Activated T-cell treated with anti-CD3 and anti-CD28 coated beads for 1 hour (primary cell): ENCODE measurements at places on chromosomes 11 and 22.

- no peak for DNase-seq
Observed at GRCh38 chr11:19306179-19306944, 65.6 kb upstream of the E2F8 start.

DNA sequence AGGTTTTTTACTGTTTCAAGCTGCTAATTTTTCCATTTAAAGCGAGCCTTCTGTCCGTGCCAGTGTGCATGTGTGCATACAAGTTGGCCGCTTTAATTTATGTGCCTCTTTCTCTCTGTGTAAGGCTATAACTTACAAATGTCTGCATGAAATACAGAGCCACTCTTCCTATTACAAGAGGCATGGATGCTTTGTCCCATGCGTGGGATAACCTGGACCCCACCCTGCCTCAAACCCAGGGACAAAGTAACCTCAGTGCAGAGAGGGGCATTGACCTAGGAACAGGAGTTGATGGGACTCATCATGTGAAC lies 28.8 kb downstream of the PKNOX2 start:
- DNase-seq = no peak

DNA sequence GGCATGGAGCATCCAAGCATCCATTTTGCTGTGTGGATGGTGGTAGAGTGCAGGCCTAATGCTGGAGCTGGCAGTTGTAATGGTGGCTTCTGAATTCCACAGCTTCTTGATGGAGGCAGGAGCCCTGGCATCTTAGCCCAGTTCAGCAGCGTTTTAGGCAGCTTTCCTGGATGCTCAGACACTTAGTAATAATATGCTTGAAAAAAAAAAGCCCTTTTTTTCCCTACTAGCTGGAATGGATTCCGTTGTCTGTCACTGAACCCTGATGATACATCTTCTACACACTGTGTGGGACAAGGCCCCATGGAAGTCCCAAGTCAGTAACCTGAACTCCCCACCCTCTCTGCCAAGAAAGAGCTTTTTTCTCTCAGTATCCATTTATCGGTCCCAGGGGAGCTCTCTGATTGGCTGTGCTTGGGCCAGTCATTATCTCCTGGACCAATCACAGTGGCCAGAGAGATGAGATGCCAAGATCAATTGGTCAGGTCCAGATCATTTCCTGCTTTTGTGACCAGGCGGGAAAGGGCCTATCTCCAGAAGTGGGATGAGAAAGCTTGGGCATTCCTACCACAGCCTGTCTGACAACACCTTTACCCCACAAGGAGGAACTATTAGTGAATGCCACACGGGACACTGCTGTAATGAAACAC lies 34.2 kb downstream of the MCM5 start:
- no peak for DNase-seq

- no peak for DNase-seq
Observed at GRCh38 chr11:36818410-36818809, 220.4 kb upstream of the RAG2 start.

DNA sequence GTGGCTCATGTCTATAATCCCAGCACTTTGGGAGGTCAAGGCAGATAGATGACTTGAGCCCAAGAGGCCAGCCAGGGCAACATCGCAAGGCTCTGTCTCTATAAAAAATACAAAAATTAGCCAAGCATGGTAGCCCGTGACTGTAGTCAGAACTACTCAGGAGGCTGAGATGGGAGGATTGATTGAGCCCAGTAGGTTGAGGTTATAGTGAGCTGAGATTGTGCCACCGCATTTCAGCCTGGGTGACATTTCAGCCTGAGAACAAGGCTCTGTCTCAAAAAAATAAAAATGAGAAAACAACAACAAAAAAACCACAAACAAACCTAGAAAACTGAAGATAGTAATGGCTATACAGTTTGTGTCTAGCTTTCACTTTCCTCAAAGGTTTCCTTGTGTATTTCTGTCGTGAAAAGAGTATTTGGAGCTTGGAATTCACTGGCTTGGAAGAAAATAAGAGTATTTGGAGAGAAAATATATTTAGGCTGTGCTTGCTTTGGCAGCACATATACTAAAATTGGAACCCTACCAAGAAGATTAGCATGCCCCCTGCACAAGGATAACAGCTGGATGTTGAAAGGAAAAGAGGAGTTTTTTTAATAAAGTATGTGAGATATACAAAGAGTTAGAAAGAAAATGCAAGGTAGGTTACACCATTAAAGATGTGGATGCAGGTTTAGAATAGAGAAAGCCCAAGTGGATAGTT lies 3.9 kb upstream of the BIRC3 start:
- no peak for DNase-seq

- no peak for DNase-seq
Observed at GRCh38 chr22:35838855-35839576, 121.3 kb downstream of the APOL5 start.

DNA sequence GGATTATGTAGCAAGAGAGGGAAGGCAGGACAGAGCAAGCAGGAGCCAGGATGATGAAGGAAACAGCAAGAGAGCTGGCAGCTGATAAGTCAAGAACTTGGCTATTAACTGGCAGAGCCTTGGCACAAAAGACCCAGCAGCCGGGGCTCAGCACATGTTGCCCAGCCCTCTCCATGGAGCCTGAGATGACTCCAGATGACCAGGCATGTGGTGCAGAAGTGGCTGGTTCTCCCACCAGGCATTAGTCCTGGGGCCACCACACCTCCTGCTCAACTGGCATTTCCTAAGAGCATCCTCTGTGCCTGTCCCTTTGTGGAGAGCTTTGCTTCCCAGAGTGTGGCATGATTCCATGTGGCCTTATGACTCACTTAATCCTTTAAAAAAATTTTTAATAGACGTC lies 522.6 kb downstream of the MN1 start:
- no peak for DNase-seq

DNA sequence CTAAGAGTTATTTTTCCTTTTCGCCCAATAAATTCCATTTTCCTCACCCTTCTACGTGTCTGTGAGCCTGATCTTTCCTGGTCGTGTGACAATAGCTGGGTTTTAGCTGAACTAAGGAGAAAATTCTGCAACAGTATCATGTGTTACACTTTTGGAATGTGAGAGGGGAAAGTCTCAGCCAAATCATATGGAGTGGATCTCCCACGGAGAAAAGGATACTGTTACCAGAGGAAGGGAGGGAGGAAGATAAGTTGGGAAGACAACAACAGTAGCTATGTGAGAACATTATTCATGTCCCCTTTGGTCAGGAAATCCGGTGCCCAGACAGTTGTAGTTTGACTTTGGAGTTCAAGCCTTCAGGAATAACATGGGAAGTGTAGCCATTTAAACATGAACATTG lies 584.0 kb upstream of the RAG2 start:
- no peak for DNase-seq

DNA sequence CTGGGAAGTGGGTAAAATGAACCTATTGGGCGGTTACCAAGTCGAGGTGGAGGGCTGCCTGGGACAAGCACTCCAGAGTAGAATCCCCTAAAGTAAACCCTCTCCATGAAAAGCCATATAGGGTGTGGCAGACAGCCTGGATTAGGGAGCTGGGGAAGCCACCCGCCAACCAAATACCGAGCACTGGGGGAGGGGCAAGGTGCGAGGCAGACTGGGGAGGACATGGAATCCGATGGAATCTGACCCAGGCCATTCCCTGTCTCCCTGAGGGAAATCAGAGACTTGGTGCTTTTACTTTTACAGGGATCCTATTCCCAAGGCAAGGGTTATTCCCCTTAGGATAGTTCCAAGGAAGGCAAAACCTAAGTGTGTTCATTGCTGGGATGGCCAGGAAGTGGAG lies 130.9 kb upstream of the HSD17B12 start:
- no peak for DNase-seq

- DNase-seq = no peak
Observed at GRCh38 chr22:42379966-42380537, 52.2 kb downstream of the NFAM1 start.

- DNase-seq = no peak
Observed at GRCh38 chr11:80519596-80520506, 1079.0 kb upstream of the TENM4 start.

GRCh38 chr11:92199991-92200390 lies 24.6 kb upstream of the FAT3 start:
- DNase-seq = no peak

DNA sequence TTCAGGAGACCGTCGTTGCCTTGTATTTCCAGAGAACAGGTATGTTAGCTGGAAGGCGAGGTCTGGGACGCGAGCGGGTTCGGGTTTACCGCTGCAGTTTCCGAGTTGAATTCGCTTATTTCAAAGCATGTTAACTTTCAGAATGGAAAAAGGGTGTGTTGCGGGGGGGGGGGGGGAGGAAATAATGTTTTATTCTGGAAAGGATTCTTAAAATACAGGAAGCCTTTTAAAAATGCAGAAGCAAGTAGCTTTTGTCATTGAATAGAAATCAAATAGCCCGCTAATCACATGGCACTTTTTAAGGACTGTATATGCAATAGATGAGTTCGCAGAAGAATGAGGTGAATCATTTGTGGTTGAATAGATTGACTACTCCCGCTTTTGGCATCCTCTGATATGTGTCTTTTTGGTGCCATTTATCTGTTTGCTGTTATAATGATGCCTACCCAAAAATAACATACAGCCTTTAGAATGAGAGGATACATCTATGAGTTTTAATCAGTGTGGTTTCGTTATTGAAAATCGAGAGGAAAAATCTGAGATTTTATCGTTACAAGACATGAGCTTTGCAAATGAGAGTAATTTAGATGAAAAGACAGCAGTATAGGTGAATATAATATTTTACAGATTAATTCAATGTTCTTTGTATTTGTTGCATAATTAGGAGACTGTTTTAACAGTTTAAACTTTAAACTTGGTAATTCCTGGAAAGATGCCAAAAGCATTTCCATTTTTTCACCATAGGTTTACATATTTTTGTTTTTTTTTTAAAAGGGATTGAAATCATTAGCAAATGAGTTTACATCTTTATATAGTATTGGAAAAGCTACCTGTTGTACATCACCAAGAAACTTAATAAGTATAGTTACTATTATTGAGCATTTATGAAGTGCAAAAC lies 1.7 kb downstream of the PDE3B start:
- DNase-seq = no peak
